ENCODE measurements at places on chromosomes 16 and 17. TPM values are rescaled to one million over a fixed set of nuclear protein-coding genes. Genes with fewer than 3 reads are reported as not detected.
A peak's percentile ranks its signal among the peaks of the same experiment; 100 is the strongest.

- no peak for DNase-seq
These were observed 1.4 kb downstream of the SAP30BP start for GRCh38 chr17:75668489-75668888.

Gene CHST5
- 0.33 TPM for total RNA-seq

DNA sequence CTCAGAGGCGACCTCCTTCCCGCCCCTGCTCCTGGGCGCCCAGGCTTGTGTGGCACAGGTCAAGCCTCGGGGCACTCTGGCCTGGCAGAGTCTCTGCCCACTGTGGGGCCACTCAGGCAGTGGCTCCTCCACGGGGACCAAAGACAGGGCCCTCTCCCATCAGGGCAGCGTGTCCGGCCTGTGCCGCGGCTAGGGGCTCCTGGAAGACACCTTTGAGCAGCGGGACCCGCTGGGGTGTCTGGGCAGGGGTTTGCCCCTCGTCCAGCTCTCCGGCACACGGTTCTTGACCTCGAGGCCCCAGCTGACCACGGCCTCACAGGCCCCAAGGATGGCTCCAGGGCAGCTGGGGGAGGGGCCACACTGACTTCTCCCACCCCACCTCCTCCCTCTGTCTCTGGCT lies 24.7 kb upstream of the SSTR5 start:
- no peak for DNase-seq

GRCh38 chr17:64261417-64262145 lies 1.5 kb downstream of the TEX2 start:
- no peak for DNase-seq

Gene CES5A
- not detected for total RNA-seq

DNA sequence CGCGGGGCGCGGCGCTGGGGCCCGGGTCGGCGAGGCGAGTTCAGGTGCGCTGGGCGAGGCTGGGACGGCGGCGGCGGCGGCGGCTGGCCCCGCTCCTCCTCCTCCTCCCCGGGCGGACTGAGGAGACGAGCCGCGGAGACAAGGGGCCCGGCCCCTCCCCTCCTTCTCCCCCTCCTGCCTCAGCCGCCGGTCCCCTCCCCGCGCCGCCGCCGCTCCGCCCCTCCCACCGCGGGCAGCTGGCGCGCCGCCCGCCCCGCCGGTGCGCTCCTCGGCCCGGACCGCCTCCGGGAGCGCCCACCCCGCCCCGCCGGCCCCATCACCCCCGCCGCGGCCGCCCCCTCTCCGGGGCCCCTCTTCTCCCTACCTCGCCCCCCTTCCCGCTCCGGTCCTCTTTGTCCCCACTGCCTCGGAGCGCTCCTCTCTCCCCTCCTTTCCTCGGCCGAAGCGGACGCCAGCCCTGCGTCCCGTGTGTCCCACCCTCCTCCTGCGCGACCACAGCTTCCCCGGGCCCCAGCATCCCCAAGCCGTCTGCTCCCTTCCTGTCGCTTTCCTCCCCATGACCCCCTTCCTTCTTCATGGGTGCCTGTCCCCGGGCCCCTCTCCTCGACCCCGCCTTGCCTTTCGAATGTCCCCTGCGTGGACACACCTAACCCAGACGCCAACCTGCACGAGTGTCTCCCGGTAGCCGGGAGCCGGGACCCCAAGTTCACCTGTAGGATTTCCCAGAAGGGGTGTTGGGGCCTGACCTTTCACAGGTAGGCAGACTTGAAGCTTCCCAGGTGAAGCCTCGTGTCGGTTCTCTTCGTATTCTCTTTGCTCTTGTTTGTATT lies at the start of gene TOX3:
TOX3 (minus strand) TSS at position 140 of the 830 bp plus-strand sequence. CDS start 420 bp downstream, outside the sequence.
- no peak for DNase-seq

GRCh38 chr17:178292-179065 lies 3.0 kb downstream of the DOC2B start:
- DNase-seq: no peak

DNA sequence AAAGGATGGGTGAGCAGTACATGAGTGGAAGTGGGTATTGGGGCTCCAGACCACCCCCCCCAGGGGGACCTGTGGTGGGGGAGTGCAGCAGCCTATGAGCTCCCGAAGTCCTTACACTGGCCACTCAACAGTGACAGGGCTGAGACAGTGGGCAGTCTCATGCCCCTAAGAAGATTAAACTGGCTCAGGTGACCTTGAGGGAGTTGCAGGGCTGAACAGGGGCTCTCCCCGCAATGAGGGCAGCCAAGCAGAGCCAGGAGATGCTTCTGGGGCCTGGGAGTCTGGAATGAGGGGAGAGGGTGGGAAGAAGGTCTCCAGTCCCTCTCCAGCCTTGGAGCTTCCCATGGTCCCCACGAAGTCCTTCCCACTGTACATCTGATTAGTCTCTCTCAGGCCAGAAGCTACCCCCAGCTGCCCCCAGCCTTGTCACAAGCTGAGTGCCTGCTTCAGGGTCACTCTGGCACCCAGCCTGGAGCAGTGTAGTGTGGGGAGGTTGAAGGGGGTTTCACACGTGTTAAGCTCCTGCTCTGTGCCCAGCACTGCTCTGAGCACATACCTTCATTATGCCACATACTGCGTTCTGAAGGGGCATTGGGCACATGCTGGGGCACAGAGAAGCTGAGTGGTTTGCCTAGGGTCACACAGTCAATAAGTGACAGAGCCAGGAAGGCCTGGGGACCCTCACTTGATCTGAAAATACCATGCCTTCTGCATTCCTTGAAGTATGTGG lies 1.0 kb upstream of the CDH16 start:
- DNase-seq: no peak

Gene KRT40
- not detected for total RNA-seq

DNA sequence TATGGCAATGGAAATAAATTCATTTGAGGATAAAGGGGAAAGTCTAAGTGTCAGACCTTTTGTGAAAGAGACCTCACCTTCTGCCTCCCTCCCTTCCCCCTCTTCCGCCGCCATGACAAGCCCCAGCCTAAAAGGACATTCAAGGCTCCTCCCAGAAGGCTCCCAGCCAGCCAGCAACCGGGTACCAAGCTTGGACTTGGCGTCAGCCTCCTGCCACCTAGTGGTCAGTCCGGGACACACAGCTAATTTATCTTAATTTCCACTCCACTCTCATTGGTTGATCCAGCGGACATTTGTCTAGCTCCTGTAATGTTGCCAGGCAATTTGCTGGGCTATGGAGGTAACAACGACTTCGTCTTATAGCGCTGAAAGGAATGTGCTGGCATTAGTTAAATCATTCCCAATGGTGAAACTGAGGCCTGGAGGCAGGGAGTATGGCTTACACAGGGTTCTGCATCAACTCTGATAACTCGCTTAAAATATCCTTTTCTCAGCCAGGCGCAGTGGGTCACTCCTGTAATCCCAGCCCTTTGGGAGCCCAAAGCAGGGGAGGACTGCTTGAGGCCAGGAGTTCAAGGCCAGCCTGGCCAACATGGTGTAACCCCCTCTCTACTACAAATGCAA lies 19.3 kb upstream of the CLEC3A start:
- DNase-seq: peak; percentile 76

Gene CPSF4L
- total RNA-seq: 0.29 TPM

DNA sequence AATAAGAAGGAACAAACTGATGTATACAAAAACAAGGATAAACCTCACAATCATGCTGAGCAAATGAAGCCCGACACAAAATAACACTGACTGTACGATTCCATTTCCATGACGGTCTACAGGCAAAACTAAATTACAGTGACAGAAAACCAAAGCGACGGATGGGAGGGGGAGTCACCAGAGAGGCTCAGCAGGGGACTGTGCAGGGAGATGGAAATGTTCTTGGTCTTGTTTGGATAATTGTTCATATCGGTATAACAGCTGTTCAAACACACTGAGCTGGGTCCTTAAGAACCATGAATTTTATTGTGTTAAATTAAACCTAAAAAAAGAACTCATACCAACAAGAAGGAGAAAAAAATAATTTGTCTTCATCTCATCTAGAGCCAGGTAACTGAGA lies 97.8 kb downstream of the NXN start:
- no peak for DNase-seq

Gene KCNH6
- not detected for total RNA-seq

DNA sequence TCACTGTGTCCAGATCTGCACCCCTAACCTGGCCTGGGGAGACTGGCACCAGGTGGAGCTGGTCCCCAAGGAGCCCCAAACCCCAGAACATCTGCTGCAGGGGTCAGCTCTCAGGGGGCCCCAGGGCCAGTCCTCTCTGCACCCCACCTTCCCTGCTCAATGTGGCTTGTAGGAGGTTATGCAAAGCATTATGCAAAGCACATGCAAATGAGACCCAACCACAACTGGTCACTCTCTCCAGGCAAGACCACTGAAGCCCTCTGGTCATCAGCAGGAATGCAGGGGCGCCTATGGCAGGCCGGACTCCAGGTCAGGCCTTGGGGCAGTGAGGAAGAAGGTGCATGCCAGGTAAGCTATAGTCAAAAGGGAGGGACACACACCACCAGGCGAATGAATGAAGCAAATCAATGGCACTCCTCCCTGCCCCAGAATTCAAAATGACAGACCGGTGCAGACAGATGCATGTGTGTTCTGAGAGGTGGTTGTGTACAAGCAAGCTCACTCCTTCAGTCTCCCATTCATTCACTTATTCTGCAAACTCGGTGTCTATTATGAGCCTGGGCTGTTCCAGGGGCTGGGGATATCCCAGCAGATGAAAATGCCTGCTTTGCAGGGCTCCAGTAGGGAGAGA lies 48.0 kb downstream of the TMEM235 start:
- no peak for DNase-seq
